Stimulated activated CD4-positive, alpha-beta T cell treated with anti-CD3 and anti-CD28 coated beads, Interleukin-1b, Interleukin-23, amount 100 ng/mL, for 4 hours (primary cell): ENCODE measurements at places on chromosomes 4 and X.

DNA sequence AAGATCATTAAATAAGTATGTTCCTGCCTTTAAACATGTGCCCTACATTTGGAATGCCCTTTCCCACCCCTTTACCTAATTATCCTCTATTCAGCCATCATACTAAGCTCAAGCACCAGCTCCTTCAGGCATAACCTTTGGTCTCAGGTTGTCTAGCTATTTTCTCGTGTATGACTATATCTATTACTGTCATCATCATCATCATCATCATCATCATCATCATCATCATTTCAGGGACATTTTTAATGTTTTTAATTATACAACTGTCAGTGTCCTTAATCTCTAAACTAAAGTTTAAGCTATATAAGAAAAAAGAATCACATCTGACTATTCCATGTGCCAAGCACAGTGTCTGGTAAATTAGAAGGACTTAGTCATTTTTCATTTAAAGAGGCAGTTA is 214.6 kb upstream of the CTSO start:
- no peak for DNase-seq

GRCh38 chr4:114209584-114209983 is 230.1 kb upstream of the ARSJ start:
- DNase-seq, result no peak

DNA sequence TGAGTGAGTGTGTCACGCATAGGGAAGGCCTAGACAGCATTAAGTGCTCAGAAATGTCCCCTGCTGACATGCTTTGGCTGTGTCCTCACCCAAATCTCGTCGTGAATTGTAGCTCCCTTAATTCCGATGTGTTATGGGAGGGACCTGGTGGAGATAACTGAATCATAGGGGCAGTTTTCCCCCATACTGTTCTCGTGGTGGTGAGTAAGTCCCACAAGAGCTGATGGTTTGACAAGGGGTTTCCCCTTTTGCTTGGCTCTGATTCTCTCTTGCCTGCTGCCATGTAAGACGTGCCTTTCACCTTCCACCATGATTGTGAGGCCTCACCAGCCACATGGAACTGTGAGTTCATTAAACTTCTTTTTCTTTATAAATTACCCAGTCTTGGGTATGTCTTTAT is 78.0 kb downstream of the NSUN7 start:
- no peak for DNase-seq

DNA sequence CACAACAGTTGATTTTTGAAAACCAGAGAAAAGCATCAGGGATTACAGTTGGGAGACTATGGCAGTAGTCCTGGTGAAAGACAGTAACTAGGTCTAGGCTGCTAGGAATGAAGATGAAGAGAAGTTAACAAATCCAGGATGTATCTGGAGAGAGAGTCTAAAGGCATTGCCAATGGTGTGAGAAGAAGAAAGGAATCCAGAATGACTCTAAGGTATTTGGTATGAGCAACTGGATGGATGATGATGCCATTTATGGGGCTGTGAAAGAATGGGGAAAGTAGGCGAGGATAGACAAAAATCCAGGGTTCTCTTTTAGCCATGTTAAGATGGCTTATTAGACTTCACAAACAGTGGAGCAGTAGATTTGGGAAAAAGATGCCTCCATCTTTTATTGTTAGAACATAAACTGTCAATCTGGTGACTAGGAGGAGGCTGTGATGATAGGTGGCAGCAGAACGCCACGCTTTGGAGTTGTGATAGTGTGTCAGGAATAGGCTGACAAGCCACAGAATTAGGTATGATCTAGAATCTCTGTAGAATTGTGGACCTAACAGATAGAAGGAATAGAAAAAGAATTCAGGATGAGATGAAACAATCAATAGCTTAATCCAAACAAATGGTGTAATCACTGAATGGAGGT is 27.3 kb upstream of the JADE1 start:
- DNase-seq, result peak; percentile 45

- no peak for DNase-seq
Observed at GRCh38 chr4:32744211-32744610, 2024.0 kb downstream of the PCDH7 start.

GRCh38 chr4:24677909-24678308 is 93.6 kb upstream of the DHX15 start:
- DNase-seq, result no peak
